ENCODE measurements at places on chromosomes 7 and 10.

DNA sequence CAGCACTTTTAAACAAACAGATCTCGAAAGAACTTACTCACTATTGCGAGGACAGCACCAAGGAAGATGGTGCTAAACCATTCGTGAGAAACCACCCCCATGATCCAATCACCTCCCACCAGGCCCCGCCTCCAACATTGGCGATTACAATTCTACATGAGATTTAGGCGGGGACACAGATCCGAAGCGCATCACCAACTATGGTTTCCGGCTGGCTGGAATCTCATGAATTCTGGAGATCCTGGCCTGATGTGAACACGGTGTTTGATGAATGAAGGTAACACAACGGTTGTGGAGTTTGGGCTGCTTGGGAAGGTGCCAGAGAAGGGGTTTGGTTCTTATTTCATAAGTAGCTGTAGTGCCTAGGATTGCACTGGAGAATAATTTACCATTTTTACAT lies 216.7 kb downstream of the EMX2 start:
- DNase-seq = no peak

DNA sequence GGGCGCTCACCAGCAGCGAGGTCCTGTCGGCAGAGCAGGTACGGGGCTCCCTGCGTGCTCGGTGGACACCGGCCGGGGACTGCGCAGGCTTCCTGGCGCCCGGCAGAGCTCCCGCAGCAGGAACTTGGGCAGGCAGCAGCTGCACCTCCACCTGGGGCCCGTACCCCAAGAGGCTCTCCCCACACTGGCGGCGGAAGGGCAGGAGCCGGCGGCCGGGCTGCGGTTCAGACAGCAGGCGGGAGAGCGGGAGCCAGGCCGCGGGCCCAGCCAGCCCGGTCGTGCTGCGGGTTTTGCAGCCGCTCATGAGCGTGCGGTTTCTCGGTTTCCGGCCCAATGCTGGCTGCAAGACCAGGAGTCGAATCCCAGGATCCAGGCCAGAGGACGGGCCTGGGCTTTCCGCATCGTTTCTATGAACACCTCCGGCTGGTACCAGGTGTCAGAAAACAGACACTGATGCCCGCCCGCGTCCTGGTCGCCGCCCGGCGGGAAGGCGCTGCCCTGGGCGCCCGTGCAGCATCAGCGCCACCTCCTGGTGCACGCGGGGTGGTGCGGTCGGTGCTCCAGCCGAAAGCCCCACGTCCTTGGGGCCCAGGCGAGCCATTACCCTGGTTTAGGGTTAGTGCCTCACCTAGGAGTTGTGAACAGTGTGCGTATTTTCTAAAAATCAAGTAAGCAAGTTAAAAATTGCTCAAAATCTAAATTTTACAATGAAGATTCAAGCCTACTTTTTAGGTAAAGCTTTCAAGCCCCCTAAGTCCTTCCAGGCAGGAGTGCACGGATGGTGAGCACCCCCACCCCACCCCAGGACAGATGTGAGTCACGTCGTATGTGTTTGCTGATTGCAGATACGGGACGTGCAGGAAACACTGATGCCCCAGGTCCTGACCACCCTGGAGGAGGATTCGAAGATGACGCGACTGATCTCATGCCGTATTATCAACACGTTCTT lies 47.4 kb upstream of the PRKAR1B start:
- DNase-seq = peak; percentile 65

DNA sequence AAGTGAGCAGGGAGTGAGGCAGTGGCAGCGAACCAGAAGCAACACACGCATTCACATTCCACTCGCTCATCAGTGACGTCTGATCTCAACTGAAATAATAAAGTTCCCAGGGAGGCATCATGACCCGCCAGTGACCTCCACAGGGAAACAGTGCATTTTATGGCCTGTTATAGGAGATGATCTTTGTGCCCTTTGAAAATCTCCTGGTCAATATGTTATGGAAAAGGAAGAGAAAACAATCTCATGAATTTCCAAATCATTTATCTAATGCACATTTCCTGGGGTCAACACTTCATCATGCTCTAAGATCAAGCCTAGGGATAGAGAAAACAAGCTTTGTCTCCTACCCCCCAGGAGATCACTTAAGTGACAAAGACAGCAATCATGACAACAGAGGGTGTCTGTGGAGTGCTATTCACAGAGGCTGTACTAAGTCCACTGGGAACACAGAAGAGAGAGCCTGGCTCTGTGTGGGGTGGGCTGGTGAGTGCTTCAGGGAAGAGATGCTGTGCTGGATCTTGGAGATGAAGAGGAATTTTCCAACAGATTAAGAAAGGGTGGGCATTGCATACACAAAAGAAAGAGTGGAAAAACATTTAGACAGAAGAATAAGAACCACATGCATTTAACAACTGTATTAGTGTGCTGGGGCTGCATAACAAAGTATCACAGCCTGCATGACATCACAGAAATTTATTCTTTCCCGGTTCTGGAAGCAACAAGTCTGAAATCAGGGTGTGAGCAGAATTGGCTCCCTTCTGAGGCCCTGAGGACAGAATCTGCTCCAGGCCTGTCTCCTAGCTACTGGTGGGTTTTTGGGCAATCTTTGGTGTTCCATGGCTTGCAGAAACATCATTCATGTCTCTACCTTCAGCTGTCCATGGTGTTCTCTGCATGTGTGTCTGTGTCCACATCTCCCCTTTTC lies 613.9 kb upstream of the IGFBP3 start:
- no peak for DNase-seq

DNA sequence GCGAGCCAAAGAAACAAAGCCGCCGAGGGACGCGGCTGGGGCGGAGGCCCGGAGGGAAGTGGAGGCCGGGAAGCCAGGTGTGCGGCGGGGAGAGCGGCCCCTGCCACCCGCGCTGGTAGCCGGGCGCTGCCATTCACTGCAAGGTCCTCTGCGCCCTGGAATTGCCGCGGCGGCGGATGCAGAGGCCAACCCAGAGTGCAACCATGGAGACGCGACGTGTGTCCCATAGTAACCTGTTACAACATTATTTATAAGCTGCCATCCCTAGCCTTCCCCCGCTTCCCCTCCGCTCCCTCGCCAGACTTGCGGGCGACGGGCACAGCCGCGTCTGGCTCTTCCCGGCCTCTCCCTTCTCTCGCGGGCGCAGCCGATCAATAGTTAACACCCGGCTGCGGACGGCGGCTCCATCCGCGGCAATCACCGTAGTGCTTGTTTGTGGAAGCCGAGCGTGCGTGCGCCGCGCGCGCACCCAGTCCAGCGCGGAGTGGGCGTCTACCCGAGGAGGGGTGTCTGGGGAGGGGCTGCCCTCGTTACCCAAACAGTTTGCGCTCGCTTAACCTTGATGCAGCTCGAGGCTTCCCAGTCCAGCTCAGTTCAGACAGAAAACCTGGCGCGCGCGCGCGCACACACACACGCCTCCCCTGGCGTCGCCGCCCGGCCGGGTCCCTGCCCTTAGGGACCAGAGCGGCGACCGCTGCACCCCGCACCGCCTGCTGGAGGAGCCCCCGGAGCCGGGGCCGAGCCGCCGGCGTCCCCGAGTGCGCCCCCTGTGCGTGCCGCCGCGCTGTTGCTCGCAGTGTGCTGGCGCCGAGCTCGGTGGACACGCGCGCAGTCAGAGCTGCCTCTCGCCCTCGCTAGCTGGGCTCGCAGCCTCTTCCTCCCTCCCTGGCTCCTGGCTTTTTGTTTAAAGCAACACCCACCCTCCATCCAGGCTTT lies 165.4 kb upstream of the DPP6 start:
- DNase-seq = no peak

- no peak for DNase-seq
Measured at GRCh38 chr7:22356701-22357310, at the start of gene RAPGEF5. RAPGEF5 (minus strand) TSS chr7:22357154; CDS start chr7:22357060, 94 bp downstream.

GRCh38 chr10:109386101-109386500 lies 537.2 kb downstream of the XPNPEP1 start:
- DNase-seq = no peak

- no peak for DNase-seq
Measured at GRCh38 chr10:44864051-44864450, 47.1 kb upstream of the TMEM72 start.

GRCh38 chr7:151838861-151839381 lies 38.0 kb downstream of the PRKAG2 start:
- DNase-seq = peak; percentile 91

DNA sequence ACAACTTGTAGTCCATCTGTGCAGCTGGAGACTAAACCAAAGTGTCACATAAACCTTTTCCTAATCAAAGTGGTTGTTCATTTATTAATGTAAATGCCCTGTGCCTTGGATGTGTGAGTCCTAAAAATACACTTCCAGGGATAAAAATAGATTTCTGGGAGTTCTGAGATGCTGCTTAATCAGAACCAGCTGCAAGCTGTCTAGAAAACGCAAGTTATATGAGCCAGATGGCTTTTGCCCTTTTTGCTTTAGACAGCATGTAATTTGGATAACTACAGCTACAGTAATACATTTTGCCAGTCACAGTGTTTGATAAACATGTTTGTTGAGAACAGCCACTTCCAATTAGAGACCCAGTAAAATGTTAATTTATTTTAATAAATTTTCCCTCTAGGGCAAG lies 185.1 kb upstream of the PRPS1L1 start:
- DNase-seq = no peak

- DNase-seq = no peak
Measured at GRCh38 chr7:69657331-69657730, 59.1 kb downstream of the AUTS2 start.

DNA sequence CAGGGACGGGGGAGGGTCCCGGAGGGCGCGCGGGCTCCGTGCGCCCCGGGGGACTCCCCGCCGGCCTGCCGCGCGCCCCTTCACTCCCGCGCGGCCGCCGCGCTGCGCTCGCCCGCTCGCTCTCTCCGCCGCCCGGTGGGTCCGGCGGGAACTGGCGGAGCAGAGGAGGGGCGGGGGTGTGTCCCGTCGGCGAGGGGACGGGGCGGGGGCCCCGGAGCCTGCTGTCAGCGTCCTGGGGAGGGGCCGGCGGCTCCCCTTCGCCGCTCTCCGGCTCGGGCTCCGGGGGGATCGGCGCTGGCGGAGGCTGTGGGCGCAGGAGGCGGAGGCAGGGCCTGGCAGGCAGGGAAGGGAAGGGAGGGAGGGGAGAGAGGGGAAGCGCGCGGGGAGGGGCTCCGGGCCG lies at the start of gene SH3PXD2A:
Gene SH3PXD2A, minus strand, starts transcription at position 153 of the 400 bp plus-strand sequence. CDS start 310 bp downstream, outside the sequence.
- no peak for DNase-seq

- no peak for DNase-seq
Measured at GRCh38 chr7:139061416-139061815, 25.6 kb upstream of the ZC3HAV1L start.

DNA sequence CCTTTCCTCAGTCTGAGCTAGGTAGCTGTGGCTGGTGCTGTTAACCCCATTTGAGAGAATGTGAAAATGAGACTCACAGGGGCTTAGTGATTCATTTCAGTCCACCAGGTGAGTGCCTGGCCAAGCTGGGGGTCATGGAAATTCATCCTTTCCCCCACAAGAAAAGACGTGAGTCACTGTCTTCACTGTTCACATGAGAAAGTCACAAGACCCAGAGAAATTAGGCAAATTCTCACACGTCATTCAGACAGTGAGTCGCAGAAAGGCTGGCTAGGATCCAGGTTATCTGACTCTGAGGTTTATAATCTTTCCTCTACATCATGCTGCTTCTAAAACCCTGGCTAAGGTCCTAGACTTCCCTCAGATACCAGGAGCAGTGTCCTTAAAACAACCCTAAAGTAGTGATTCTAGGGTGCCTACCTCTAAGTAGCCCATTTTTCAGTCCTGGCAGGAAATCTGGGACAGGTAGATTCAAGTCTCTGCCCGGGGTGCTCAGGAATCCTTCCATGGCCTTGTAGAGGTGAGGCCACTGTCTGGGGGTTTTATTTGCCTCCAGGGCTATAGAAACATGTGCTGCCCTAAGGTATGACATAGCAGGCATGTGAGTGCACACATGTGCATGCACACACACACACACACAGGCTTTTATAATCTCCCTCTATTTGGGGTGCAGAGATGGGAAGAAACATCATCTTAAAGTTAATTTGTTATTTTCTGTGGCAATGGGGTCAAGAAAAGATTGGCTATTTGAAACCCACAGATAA lies 427.9 kb upstream of the CELF2 start:
- DNase-seq = no peak

GRCh38 chr10:75400771-75401568 lies 594 bp downstream of the ZNF503 start:
- DNase-seq = no peak

- no peak for DNase-seq
Measured at GRCh38 chr10:94427166-94427565, 24.8 kb downstream of the TBC1D12 start.

GRCh38 chr7:40332516-40332915 lies 197.7 kb downstream of the SUGCT start:
- no peak for DNase-seq

DNA sequence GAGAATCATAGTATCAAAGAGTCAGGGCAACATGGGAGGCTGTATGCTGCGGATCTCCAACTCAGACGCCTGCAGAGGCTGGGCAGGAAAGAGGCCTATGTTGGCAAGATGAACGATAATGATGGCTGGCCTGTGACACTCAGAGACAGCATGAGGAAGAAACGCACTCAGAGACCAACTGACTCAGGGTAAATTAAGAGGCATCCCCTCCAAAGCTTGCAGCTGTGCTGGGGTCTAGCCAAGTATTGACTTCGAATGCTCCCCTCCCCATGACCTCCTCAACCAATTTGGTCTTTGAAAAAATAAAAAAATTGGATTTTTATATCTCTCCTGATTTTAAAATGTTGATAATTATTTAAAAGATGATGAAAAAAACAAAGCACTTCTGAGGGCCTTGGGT lies 718.9 kb downstream of the GRID1 start:
- no peak for DNase-seq

DNA sequence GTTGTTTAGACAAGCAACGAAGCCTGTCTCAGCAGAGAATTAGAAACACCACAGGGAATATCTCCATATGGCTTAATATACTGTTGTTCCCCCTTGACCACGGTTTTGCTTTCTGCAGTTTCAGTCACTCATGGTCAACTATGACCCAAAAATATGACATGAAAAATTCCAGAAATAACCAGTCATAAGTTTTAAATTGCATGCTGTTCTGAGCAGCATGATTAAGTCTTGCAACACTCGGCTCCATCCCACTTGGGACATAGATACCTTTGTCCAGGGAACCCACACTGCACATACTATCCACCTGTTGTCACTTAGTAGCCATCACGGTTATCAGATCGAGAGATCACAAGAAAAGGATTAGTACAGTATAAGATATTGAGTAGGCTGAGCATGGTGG lies 60.7 kb upstream of the FOXK1 start:
- DNase-seq = no peak

GRCh38 chr7:24781106-24781505 lies 23.8 kb upstream of the GSDME start:
- no peak for DNase-seq

DNA sequence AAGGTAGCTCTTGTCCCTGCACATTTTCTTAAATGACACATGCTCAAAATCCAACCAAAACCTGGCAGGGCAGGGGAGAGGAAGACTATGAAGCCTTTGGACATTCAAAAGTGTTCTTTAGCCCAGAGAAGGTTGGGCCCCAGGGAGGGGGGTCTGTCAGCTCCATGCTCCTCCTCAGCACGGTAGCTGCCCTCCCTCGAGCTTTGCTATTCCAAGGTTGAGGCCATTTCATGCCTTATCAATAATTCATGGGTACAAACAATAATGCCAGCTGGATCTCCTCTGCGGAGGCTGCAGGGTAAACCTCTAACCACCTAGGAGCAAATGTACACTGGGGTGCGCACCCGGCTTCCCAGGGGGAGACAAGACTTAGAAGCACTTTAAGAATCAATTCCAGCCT lies 61.5 kb downstream of the SLIT1 start:
- no peak for DNase-seq
